ENCODE measurements at places on chromosomes 4 and X.

- peak; percentile 18 for DNase-seq
These were observed 35.7 kb downstream of the RELL1 start for GRCh38 chr4:37650481-37650880.

DNA sequence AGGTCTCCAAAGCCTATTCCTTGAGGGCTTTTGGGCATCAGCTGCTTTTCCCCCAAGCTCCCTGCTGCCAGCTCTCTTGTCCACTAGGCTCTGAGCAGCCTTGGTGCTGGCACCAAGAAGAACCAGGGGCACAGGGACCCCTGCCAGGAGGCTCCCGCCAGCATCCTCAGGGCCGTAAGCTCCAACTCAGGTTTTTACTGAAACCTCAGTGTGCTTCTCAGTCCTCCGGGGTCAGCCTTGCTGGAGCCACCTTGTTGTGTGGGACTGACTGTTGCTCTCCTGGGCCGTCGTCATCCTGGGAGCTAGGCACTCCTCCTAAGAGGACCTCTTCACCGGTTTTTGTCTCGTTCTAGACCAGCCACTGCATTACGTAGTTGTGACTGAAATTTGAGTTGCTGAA is 38.9 kb downstream of the NOP14 start:
- DNase-seq: no peak

DNA sequence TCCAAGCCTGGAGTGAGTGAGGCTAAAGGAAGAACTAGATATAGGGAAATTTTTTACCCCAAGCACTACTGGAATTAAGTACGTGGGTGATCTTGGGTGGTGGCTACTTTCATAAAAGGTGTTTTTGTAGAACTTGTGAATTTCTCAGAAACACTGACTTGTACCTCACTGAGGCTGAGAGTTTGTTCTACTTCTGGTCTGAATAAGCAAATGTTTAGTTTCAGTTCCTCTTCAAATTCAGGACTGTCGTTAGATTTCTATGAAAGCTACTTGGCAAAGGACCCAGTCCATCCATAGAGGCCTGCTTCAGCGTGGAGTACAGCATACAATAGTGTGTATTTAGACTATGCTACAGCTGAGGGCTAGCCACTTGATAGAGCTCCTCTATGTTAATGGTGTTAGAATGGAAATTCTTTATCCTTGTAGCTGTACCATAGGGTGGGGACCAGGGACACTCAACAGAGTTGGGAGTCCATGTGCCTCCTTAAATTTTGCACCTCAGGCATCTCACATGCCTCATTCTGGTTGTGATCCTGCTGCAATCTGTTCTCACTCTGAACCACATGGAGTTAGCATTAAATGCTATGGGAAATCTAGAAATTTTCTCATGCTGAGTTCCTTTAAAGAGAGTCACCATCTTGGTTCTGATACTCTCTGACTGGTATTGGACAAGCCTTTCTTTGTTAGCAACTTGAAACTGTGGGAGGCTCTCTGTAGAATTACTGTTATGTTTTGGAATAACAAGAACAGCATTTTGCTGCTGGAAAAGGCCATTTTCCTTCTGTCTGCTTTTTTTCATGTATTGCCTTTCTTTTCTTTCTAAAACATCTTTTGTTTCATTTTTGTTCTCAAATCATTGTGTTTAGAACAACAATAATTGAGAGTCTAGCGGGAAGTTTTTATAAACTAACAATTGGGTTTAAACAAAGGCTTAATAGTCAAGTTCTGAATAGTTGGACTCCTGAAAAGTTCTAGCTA is 86.8 kb downstream of the PDGFRA start:
- no peak for DNase-seq

- DNase-seq: no peak
These were observed 717.0 kb downstream of the CCSER1 start for GRCh38 chr4:90844241-90844640.

DNA sequence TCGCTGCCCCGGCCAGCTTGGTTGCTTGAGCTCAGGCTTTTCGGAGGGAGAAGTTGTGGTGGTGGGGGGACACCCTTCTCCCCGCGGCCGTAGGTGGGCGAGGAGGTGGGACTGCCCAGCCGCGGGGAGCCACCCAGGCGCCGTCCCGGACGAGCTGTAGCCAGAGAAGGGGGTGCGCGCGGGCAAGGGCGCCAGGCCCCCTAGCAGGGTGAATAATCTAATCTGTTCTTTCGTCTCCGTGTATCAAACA is 3.1 kb downstream of the MID1IP1 start:
- DNase-seq: no peak

DNA sequence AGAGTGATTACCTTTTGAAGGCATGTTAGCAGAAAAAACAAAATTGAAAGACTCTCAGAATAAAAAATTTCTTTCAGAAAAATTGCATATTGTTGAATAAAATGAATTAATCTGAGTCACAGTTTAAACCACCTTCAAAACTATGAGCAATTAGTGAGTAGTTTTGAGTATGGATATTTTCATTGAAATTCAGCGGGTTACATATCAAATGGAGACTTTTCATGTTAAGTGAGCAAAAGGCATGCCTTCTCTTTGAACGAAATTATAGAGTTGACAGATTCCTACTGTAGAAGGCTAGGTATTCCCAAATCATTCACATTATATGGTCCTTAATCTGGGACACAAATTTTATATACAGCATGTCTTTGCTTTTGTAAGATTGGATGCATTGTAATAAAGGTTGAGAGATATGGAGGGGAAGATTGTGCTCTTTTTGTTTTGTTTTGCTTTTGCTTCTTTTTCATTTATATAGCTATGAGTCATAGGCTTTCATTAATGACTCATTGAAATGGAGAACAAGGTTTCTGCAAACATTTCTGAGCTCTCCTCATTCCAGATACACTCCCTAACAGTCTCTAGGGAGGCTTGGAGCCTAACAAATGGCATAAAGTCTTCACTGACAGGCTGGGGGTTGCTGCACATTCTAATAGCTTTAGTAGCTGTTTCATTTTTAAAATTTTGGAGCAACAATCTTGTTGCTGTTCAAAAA is 21.6 kb downstream of the PCDH18 start:
- DNase-seq: no peak

- no peak for DNase-seq
These were observed at the start of gene PPP2R2C for GRCh38 chr4:6472387-6473263. Gene PPP2R2C, minus strand, starts transcription at chr4:6472614. Its CDS starts 385 bp downstream, at chr4:6472229.

GRCh38 chrX:63658920-63659319 is 126.1 kb downstream of the ARHGEF9 start:
- no peak for DNase-seq

- DNase-seq: peak; percentile 5
These were observed 3.9 kb upstream of the GLRB start for GRCh38 chr4:157072002-157072401.

DNA sequence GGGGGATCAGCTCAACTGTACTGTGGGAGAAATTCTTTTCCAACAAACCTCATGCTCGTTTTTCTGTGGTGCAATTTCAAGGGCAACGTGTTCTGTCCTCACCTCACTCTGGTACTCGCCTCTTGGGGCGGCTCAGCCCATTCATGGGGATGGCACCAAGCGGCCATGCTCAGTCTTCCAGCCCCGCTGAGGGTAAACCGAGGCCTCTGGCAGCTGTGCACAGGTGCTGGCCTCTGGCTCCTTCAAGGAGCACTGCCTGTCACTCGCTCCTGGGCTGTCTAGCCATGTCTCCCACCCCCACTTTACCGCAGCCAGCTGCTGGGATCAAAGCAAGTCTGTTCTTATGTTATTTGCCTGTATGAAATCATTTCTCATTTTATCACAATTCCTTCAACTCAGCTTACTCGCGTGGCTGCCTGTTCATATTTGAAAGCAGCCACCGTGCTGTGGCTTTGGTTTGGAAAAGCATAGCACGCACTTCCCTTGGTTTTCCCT is 70.2 kb downstream of the MTMR1 start:
- no peak for DNase-seq

- DNase-seq: no peak
These were observed 7.3 kb downstream of the SUV39H1 start for GRCh38 chrX:48703642-48704481.

DNA sequence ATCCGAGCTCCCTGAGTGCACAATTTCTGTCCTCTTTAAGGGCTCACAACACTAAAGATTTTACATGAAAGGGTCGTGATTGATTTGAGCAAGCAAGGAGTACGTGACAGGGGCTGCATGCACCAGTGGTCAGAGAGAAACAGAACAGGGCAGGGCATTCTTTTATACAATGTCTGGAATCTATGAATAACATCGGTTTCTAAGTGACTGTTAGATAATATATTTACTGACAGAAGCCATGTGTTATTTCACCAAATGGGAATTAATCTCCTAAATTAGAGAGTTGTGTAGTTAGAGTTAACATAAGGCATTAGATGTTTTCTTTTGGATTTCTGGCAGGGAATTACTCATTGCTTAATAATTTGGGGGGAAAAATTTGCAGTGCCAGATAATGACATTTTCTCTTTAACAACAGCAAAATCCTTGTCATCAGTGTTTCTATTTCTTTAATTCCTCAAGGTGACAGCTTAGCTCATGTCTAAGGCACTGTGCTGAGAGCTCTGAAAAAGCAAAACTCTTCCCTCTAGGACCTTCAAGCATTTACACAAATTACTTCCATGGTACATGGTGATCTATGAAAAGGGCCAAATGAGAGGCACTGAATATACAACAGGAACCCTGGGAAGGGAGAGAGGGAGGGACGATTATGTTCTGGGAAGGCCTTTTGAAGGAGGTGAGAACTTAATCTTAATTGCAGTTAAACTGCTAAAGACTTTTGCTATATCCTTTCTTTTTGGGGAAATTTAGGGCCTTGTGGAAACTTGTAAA is 145.0 kb downstream of the RTL3 start:
- DNase-seq: no peak

DNA sequence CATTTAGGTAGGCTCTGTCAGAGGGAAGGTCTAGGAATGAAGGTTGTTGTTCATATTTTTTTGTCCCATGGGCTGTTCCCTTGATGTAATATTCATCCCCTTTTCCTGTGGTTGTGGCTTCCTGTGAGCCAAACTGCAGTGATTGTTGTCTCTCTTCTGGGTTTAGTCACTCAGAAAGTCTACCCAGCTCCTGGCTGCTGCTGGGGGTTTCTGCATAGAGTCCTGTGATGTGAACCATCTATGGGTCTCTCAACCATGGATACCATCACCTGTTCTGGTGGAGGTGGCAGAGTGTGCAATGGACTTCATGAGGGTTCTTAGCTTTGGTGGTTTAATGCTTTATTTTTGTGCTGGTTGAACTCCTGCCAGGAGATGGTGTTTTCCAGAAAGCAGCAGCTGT is 122.8 kb downstream of the ZC4H2 start:
- no peak for DNase-seq

Measured in hematopoietic multipotent progenitor cell treated with erythropoietin and hydrocortisone succinate and interleukin-3 and kit ligand, for 6 days (in vitro differentiated cells).